ENCODE measurements at places on chromosomes 6 and 20.

- peak; percentile 66 for DNase-seq
Observed at GRCh38 chr20:10927936-10928840, 254.4 kb upstream of the JAG1 start.

GRCh38 chr6:111631903-111632460 lies 26.3 kb upstream of the TRAF3IP2 start:
- no peak for DNase-seq

- no peak for DNase-seq
Observed at GRCh38 chr6:80465513-80465912, 359.0 kb downstream of the BCKDHB start.

GRCh38 chr6:140050101-140050995 lies 675.9 kb upstream of the CITED2 start:
- no peak for DNase-seq

DNA sequence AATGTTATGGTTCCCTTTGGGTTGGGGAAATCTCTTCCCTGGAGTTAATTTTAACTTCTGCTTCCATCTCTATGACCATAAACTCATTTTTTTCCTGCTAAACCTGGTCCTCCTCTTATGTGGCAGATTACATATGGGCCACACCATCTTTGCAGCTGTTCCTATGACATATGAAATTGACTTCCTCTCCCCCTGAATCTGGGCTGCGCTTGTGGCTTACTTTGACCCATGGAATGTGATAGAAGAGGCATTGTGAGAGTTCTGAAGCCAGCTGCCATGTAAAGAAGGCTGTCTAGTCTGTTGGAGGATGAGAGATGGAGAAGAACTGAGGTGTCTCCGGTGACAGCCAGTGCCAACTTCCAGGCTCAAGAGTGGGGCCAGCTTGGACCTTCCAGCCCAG lies 100.1 kb downstream of the CDC5L start:
- no peak for DNase-seq

DNA sequence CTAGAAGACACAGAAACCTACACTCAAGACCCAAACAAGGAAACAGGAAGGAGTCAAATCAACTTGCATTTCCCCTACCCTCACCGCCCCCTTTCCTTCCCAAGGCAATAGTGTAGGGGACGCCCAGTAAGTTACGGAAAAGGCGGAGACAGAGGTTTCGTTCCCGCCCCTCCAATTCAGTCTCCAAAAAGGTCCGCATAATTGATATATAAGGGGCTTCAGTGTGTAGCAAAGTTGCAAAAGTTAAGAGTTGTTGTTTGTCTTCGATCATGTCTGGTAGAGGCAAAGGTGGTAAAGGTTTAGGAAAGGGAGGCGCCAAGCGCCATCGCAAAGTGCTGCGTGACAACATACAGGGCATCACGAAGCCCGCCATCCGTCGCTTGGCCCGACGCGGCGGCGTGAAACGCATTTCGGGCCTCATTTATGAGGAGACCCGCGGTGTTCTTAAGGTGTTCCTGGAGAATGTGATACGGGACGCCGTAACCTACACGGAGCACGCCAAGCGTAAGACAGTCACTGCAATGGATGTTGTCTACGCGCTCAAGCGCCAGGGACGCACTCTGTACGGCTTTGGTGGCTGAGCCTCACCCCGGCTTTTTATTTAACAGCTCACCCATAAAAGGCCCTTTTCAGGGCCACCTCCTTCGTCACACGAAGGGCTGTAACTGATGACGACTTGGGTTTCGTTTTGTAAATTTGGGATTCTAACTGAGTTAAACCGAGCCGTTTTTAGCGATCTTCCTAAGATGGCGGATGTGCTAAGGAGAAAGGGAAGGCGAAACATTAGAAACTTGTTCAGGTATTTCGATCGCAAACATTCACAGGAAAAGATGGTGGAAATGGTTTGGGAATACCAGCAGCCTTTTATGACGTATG lies 124.6 kb upstream of the BTN3A2 start:
- DNase-seq = peak; percentile 85

- no peak for DNase-seq
Observed at GRCh38 chr6:55397986-55398385, 70.7 kb downstream of the GFRAL start.

- DNase-seq = no peak
Observed at GRCh38 chr20:58991715-58992114, 10.7 kb downstream of the NELFCD start.

- peak; percentile 63 for DNase-seq
Observed at GRCh38 chr6:15441215-15441868, 195.5 kb downstream of the JARID2 start.

DNA sequence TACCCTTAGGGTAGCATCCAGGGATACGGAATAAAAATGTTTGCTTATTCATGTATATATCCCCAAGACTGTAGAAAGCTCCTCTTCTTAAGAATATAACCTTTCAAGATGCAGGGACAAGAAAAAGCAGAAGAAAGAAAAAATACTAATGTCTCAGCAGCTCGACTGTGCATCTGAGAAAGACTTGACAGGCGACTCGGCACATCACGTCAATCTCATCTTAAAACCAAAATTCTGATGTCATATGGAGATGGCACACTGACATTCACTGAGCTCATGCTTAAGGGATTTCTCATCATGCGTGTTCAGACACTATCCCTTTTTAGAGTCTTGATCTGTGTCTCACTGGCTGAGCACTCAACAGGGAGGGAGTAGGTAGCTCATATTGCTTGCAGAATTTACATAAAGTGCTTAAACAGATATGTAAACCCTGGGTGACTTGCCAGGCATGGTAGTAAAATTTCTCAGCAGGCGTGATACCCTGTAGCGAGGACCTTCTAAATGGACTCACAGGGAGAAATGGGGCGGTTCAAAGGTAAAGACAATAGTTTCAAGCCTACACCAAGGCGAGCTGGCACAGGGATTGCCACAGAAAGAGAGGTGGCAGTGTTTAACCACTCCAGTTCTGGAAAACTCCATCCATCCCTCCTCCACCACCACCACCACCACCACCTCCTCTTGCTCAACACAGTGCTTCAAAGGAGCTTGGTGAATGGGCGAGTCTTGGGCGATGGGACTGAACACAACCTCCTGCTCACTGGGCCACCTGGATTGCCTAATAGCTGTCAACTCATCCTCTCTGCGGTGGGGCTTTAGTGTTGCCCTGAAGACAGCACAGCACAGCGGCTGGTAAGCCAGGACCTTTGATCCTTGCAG lies 330.5 kb downstream of the TFAP2A start:
- DNase-seq = no peak

- DNase-seq = peak; percentile 97
Observed at GRCh38 chr20:47317127-47317895, 39.2 kb downstream of the ZMYND8 start.

GRCh38 chr6:137175157-137175867 lies 1.9 kb upstream of the IL22RA2 start:
- no peak for DNase-seq

DNA sequence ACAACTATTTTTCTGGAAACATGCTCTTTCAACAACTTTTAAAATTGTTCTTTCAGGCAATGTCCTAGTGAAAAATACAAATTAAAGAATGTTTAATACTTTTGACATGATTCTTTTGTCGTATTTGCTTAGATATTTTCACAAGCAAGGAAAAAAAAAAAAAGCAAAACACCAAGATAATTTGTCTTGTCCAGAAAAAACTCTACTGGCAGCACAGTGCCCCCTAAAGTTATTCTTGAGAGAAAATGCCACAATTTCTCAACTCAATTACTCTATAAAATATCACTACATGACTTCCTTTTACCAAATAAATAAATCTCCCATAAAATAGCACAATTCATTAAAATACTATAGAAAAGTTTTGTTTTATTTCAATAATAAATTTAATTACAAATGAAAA lies 652.5 kb upstream of the EPHA7 start:
- no peak for DNase-seq

- DNase-seq = no peak
Observed at GRCh38 chr6:166495487-166496314, 90.8 kb downstream of the RAMACL start.

DNA sequence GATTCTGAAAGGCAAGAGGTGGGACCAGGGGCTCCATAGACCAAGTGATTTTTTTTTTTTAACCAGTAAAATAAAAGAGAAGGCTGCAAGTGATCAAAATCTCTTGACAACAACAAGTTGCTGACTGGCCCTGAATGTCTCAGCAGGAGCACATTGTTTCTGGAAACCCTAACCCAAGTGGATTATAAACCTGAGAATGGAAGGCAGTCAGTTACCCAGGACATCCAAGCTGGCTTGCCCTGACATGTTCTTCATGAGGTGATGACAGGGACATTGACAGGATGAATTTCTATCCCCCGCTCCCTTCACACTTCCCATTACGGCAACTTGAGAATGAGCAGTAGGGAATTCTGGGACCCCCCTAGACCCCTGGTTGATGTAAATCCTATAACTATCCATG lies 49.6 kb upstream of the RIPOR2 start:
- DNase-seq = no peak

DNA sequence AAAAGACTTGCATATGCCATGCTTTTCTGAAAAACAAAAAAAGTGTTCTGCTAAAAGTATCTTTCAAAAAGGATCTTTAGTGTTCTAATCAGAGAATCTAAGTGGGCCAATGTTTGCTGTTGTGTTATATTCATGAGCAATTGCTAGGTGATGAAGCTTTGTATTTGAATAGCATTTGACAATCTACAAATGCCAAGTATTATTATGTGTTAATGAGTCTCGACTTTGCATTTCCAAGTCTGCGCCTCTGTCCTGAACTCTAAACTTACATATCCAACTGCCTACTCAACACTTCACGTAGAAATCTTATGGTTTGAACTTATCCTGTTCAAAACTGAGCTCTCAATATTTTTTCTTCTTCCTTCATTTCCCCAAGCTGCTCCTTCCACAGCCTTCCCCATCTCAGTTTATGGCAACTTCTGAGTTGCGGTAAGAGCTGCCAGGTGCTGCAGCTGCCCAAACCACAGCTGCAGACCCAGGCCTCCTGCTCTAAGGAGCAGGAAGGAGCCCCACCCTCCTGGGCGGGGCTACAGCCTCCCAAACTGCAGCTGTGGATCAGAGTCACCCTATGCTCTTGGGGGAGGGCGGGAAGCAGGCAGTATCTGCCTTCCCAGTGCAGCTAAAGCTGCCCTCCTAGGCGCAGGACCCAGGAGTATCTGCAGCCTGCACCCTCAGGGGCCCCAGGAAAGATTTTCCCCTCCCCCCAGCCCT lies 16.7 kb upstream of the MAK start:
- no peak for DNase-seq

DNA sequence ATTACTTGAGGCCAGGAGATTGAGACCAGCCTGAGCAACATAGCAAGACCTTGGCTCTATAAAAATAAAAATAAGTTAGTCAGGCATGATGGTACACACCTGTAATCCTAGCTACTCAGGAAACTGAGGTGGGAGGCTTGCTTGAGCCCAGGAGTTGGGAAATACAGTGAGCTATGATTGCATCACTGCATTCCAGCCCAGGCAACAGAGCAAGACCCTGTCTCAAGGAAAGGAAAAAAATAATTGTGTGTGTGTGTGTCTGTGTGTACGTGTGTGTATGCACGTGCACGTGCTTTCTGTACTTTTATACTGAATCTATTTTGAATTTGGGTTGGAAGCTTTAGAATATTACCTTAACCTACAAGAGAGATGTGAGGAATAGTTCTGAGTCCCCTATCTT lies 58.9 kb downstream of the KIZ start:
- no peak for DNase-seq

- DNase-seq = no peak
Observed at GRCh38 chr20:38191654-38192053, 26.6 kb upstream of the TGM2 start.

DNA sequence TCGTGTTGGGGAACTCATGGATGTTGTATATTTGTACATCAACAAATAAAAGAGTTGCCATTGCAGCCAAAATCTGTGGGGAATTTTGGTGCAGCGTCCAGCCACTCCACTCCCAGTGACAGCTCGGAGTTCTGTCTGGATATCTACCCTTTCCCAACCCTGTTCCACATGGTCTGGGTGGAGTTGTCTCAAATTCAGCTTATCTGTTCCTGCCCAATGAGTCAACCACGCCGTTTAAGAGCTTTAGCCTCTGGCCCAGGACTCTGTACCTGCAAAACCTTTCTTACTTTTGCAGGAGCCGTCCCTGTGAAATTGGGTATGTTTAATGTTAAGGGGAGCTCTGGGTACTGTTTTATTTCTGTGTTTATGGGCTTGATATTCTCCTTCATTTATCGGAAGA lies 33.9 kb upstream of the OVOL2 start:
- DNase-seq = no peak

DNA sequence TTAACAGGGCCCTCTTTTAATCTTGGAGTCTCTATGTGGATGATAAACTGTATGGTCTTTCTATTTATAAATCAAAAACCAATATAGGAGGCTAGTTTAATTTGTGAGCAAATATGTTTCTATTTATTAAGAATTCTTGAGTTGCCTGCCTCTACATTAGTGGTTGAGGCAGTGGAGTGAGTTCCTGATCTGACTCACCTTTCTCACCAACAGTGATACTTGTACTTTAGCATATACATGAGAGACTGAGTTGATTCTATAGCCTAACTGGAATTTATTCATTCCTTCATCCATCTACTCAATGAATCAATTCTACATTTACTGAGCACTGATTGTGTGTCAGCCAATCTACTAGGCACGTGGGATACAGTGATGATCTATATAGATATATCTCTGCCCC lies 126.9 kb downstream of the TRMT11 start:
- DNase-seq = no peak

- DNase-seq = no peak
Observed at GRCh38 chr6:143724876-143725275, 47.1 kb downstream of the PHACTR2 start.

- DNase-seq = no peak
Observed at GRCh38 chr6:114690625-114691024, 347.8 kb upstream of the HS3ST5 start.

DNA sequence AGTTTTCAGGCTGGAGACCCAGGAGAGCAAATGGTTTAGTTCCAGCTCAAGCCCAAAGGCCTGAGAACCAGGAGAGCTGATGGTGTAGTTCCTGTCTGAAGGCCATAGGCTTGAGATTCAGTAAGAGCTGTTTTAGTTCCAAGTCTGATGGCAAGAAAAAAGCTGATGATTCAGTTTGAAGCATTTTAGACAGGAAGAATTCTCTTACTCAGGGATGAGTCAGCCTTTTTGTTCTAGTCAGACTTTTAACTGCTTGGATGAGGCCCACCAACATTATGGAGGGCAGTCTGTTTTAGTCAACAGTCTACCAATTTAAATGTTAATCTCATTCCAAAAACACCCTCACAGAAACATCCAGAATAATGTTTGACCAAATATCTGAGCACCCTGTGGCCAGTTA lies 2.5 kb downstream of the ZSCAN26 start:
- DNase-seq = peak; percentile 75
